ENCODE measurements at places on chromosomes 7 and 10.

DNA sequence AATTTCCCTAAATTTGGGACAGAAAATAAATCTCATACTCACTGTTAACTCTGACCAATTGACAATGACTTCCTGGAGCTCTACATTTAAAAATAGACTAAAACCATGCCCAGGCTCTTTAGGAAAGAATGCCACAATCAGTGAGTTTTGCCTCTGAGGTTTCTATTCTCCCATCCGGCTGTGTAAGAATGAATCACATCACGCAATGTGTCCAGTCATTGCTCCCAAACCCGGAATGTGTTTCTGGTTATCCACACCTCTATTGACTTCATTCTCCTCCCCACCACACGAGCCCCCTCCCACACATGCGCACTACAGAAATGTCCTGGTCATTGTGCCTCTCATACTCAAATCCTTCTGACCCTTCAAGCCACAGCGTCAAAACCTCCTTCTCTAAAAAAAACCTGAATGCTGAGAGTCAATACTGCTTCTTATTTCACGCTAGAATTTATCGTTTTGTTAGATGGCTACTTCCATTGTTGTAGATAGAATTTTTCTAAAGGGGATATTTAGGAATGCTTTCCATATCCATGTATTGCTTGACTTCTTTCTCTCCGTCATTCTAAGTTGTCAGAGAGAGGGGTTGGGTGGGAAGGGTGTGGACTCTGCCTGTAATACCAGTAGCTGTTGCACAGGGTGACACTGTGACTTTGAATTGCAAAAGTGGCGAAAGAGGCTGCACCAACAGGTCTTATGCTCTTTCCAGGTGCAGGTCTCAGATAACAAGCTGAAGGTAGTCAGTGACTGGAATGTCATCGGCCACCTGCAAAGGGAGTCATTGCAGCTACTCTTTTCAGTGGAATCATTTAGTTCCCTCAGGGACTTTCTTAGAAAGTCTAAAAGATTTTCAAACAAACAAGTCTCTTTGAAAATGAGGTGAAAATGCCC lies 356.6 kb downstream of the PAXIP1 start:
- no peak for DNase-seq

DNA sequence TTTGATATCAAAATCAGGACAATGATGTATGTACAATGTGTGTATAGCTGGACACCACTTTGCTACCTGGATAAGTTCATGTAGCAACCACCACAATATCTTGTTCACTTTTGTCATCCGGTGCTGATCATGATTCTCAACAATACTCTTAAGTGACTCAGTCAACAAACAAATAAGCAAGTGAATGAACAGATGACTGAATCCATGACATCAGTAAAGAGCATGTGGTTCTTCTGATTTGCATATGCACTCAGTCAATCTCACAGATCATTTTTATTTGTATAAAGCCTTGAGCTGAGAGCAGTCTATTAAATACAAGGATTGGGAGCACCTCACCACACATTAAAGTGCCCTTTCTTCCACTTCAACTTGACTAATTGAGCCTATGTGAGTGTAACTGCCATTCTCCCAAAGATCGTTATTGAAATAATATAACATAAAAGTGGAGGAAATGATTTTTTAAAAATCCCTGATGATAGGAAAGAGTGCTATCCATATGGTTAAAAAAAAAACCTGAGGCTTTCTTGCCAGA lies 69.5 kb downstream of the NPSR1 start:
- peak; percentile 22 for DNase-seq

- no peak for DNase-seq
Observed at GRCh38 chr7:99096124-99096887, 47.6 kb downstream of the SMURF1 start.

DNA sequence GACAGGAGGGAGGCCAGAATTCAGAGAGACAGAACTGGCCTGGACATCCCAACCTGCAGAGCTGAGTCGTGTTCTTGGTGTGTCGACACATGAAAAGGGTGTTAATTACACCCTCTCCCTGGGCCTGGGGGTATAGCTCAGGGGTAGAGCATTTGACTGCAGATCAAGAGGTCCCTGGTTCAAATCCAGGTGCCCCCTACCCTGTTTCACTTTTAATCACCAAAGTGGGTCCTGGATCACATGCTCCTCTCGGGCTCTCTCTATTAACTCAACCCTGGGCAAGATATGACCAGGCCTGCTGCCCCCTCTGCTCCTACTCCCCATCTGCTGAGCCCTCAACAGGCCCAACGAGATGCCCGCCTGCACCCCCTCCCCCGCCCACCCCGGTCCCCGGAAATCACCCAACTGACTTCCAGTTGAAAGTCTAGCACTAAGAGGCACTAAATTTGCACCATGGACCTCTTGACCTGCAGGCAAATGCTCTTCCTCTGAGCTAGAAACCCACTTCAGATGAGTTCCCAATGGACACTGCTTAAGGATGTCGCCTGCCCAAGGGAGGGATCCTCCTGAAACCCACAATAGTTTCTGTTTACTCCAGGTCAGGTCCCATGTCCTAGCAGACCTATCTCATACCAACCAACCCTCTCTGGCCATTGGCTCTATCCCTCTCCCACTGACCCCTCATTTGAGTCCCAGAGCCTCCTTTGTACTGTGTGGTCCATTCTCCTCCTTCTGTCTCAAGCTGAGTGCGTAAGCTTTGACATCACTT lies 137.6 kb downstream of the ZNF467 start:
- DNase-seq: no peak

- no peak for DNase-seq
Observed at GRCh38 chr7:26151096-26151495, 902 bp upstream of the NFE2L3 start.

DNA sequence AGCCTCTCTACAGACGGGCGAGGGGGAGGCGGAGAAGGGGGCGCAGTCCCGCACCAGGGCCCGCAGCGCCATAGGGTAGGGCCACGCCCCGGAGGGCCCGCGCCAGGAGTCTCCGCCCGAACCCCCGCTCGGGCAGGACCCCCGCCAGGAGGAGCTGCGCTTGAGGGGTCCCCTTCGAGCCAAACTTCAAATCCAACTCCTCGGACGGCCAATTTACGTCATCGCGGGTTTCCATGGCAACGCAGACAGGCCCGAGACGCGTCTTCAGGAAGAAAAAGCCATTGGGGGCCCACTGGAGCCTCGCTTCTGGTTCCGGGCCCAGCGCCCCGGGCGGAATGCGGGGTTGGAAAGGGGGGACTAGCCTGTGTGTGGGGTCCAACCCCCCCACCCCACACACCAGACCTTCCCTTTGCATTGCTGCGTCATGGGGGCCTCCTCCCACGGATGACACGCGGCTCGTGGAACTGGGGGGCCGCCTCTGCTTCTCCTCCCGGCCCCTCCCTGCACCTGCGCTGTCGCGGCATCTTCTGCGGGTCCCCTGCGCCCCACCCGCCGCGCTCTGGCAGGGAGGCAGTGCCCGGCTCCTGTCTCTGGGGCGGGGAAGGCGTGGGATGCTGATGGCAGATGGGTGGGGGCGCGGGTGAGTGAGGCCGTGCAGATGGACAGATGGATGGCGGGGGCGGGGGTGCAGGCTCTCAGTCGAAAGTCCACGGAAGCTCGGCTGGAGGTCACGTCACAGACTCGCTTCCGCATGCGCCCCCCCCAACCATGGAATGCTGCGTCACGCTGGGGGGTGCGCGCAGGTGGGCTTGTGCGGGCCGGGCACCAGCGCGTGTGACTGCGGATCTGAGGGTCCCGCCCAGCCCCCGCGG lies 1.2 kb downstream of the CALY start:
- DNase-seq: no peak

DNA sequence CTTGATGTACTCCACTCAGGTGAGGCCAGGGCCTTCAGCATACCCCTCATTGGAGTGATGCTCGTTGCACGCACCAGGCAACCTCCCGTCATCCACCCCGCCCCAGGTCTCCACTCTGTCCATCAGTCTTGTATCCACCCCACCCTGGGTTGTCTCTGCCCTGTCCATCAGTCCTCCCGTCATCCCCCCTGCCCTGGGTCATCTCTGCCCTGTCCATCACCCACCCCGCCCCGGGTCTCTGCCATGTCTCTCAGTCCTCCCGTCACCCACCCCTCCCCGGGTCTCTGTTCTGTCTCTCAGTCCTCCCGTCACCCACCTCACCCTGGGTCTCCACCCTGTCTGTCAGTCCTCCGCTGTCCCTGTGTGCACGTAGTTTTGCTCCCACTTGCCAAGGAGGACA lies 59.9 kb downstream of the WDR37 start:
- DNase-seq: no peak

DNA sequence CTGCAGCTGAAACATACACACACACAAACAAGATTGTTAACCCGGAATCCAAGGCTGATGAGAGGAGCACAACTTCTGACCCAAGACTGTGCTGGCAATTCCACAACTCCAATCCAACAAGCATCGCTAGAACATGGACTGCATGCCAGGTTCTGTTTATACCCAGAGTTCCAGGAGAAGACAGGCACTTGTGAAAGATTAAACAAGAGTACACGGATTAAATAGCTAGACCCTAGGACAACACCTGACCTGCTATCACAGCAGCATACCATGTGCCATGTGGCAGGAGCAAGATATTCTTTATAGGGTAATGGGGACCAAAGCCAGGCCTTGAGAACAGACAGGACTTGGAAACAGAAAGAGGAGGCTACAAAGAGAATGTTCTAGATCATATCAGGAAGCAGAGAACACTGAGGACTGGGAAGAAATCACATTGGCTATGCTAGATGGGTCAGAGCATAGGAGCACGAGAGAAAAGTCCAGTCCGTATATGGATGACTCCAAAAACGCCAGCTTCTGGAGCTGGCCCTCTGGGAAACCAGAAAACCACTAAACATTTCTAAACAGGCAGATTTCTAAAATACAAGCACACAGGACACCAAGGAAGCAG lies 83.7 kb upstream of the ATP6V0A4 start:
- no peak for DNase-seq

- DNase-seq: peak; percentile 49
Observed at GRCh38 chr7:27586825-27587224, 75.9 kb downstream of the HIBADH start.

GRCh38 chr7:63867127-63867526 lies 131.5 kb upstream of the ZNF722 start:
- no peak for DNase-seq

DNA sequence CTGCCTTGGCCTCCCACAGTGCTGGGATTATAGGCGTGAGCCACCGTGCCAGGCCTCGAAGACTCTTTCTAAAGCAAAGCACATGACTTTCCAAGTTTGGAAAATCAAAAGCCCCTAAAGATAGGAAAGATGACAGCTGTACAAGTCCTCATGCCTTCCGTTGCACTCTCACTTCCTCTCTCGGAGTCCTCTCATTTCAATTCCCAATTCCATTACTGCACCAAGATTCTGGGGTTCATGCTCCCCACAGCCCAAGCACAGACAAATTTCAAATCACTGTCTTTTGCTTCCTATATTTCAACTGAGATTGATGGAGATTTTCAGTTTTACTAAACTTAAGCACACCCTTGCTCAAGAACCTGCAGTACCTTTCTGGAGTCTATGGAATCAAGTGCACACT lies 10.9 kb upstream of the PLAU start:
- no peak for DNase-seq

DNA sequence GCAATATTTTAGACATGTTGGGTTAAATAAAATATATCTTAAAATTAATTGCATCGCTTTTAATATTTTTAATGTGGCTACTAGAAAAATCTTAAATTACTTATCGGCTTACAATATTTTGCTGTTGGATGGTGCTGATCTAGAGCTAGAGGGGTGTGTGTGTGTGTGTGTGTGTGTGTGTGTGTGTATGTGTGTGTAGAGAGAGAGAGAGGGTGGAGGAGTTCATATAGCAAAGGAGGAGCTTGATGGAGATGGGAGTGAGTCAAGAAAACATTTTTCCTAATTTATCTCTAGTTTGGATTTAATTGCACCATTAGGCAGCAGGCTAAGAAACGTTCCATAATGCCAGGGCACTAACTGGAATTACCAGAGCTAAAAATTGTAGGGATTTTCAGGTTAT lies 10.4 kb upstream of the SLC25A13 start:
- DNase-seq: no peak

GRCh38 chr10:114824391-114824790 lies 2.8 kb downstream of the FHIP2A start:
- no peak for DNase-seq

GRCh38 chr10:59505926-59506325 lies 143.6 kb upstream of the FAM13C start:
- no peak for DNase-seq

DNA sequence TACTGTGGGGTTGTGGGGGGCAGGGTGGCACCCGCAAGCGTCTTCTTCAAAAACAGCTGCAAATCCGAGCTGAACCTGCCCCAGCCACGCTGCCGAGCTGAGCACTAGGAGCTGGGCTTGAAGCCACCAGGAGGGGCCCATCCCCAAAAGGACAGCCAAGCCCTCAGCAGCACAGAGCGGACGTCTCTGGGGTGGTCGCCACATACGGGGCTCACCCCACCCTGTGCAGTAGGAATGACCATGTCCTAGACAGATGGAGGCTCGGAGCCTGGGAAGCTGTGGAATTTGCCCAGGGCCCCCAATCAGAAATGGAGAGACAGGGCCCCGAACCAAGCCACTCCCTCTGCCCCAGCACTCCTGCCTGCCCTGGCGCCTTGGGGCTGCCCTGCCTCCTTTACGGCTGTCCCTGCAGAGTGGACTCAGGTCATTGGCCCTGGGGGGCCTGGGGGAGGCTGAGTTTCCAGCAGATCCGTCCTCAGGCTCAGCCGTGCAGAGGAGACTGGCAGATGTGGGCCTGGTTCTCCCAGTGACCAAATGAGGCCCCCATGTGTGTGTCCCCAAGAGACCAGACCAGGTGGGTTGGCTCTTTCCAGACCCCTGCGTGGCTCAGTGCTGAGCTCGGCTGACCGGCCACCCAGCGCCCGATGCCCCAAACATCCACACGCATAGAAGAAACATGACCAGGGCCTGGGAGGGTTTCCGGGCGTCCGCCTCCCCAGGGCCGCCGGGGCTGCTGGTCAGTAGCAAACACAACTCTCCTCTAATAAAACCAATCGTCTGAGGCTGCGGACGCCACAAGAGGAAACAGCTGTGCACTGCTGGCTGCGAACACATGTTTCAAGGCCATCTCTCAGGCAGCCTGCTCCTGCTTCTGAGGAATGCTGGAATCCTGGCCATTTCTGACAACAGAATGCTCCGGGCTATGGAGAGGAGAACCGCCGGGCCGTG lies 54.9 kb downstream of the PDGFA start:
- no peak for DNase-seq

DNA sequence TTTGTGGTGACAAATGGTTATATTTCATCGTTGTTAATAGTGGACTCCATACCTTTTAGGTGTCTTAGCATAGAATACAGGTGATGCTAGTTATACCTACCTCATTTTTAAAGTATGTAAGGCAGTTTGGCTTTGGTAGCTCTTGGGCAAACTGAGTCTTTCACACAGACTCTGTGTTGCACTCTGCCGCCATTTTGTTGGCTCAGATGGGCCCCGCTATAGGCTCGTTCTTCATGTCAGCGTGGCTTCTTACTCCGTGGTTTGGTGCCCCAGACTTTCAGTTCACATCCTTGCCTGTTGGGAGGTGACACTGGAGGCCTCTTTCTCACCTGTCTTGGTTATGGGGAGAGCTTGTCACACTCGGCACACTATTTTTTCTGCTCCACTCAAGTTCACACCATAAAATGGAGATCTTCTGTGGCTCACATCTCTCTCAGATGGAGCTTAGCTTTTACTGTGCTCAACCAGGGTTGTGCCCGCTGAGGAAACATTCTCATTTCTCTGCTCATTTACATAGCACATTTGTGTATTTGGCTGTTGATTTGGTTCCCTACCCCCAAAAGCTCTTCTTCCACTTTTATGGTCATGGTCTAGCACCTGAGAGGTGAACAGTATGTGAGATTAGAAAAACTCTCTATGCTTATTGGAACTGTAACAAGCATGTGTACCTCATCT lies 178.5 kb downstream of the ARID5B start:
- DNase-seq: no peak

- no peak for DNase-seq
Observed at GRCh38 chr10:4303045-4303444, 518.0 kb upstream of the KLF6 start.

- no peak for DNase-seq
Observed at GRCh38 chr7:2288503-2288902, 25.7 kb downstream of the SNX8 start.
